ENCODE measurements at places on chromosomes 5 and 9.

GRCh38 chr9:3088219-3088618, 244.3 kb upstream of the PUM3 start:
- DNase-seq, result no peak

- no peak for DNase-seq
Measured at GRCh38 chr5:81171769-81172168, 61.4 kb upstream of the CKMT2 start.

GRCh38 chr9:3161912-3162311, 318.0 kb upstream of the PUM3 start:
- no peak for DNase-seq

GRCh38 chr5:178580271-178580955, 9.8 kb downstream of the COL23A1 start:
- no peak for DNase-seq

DNA sequence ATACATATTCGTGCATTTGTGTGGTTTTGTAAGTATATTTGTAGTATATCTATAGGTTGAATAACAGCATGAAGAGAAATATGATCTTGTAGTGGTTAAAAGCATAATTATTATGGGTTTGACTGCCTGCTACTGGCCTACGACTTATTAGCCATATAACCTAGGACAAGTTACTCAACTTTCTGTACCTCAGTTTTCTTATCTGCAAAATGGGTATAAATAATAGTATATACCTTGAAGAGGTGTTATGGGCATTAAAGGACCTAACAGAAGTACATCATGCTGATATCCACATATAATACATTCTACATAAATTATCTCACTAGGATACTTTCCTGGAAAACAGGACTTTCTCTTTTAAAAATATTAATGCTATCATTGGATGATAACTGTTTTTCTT, 118.3 kb upstream of the ELL2 start:
- DNase-seq, result no peak

DNA sequence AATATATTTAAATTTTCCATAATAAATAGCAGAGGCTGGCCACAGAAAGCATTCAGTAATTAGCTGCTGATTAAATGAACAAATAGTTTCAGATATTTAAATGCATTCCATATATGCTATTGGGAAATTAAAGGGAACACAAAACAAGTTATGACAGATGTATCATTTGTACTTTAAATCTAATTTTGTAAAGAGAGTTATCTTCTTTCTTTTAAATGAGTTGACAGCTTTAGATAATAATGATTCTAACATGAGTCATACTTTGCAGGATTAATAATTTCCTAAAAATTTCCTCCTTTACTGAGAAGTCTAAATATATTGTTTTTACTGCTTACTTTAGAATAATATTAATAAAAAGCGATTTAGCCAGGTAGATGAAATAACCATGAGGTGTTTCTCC, 320.1 kb downstream of the ADAMTS6 start:
- DNase-seq, result no peak

DNA sequence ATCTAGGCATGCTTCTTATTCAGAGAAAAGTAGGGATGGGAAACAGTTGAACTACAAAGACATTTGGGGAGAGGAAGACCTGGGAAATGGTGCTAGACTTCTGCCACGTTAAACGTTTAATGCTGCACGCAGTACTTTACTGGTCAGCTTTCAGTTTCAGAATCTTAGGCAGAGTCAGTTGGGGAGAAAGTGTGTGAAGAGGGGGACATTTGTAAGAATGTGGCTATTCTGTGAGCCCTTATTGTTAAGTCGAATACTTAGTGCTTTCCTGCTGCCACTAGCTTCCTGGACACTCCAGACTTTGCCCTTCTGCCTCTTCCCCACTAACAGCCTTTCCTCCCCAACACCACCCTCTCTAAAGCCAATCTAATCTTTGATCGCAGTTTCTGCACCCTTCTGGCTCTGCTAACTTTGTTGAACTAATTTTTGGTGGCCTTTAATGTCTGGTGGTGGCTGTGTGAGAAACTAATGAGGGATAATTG, 6.1 kb downstream of the CYSTM1 start:
- no peak for DNase-seq

- no peak for DNase-seq
Measured at GRCh38 chr5:122358372-122358979, 46.4 kb downstream of the SNCAIP start.

GRCh38 chr9:95907794-95908193, 32.3 kb downstream of the ERCC6L2 start:
- no peak for DNase-seq

DNA sequence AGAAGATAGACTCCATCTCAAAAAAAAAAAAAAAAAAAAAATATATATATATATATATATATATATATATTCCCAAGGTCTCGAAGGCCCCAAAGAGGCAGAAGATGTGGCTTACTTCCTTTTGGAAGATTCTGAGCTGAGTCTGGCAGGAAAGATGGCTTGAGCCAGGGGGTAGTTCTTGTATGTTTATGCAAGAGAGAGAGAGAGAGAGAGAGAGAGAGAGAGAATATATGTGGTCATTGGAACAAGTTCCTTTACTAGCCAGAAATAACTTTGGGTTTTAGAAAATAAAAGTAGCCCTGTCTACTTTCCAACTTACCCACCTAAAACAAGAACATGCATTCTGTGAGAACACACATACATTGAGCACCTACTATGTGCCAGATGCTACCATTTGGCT, 17.6 kb downstream of the NCS1 start:
- no peak for DNase-seq

Measured in tibial artery (tissue), 4 donors.